ENCODE measurements at places on chromosomes 3 and 15.

DNA sequence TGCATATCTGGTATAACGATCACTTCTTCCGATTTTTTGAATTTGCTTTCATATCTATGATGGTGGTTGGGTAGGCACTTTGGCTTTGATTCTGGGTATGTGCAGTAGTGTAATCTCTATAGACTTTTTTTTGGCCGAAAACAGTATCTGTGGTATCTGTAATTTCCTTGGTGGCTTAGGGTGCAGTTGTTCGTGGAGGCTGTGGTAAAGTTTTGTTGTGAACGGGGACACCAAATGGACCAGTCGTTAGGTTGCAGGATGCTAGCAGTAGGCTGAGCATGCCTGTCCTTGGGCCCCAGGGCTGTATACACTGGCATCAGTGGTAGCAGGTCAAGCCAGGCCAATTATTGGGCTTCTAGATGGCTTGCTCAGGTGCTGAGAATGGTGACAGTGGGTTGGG lies 55.2 kb downstream of the CCDC66 start:
- no peak for DNase-seq

- DNase-seq, result no peak
Measured at GRCh38 chr3:161108840-161109239, 3.7 kb upstream of the B3GALNT1 start.

DNA sequence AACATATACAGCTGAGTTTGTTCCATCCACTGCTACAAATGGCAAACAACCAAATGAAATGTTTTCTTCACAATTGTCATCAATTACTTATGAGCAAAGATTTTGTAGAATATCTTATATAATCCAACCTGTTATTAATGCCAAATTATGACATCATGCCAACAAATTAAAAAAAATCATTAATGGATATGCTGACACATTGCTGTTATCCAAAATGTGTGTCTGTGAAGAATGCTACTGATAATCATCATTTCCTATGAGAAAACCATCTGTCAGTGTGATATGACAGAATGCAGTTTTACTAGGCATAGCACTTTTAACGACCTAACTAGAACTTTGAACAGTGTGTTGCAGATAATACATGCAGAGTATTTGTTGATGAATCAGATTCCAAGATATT lies 556.5 kb upstream of the KCNMB2 start:
- DNase-seq, result no peak

GRCh38 chr3:28777806-28778475 lies 429.3 kb upstream of the AZI2 start:
- DNase-seq, result no peak

- no peak for DNase-seq
Measured at GRCh38 chr3:9762871-9763270, 6.9 kb downstream of the CAMK1 start.

DNA sequence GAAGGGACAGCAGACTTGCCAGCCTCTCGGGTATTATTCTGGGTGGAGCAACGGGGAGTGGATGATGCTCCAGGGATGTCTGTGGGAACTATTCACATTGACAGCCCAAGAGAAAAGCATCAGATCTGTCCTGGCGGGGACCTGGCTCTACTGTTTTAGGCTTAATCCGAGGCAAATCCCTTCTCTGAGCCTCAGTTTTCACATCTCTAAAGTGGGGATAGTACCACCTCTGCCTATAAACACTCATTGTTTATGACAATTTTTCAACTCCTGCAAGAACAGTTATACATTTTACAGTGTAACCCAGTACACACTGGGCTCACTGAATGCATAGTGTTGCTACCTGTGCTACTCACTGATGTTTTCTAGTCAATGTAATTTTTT lies 9.3 kb downstream of the PDIA5 start:
- no peak for DNase-seq

- DNase-seq, result no peak
Measured at GRCh38 chr3:184647405-184647936, 64.4 kb downstream of the MAGEF1 start.

- no peak for DNase-seq
Measured at GRCh38 chr3:151925419-151925818, 52.0 kb downstream of the SUCNR1 start.

DNA sequence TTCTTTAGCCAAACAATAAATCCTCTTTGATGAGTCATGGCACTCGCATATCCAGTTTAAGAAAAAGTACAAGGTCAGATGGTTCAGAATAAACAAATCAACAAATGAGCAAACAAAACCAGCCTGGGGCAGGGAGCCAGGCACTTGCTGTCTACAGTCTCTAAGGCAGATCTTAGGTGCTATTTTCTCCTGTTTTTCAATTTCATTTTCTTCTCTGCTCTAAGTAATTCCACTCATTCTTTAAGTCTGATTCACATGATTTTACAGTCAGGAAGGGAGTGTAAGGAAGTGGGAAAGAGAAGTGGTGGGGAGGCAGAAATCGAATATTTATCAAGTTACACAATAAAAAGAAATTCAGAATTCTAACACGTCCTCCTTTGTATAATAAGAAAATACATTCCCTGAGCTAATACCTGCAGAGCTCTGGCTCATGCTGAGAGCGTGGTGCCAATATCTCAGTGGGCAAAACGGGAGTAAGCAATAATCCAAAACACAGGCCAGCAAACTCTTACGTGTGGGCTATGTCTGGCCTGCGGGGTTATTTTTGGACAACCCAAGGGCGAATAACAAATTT lies 298.6 kb downstream of the ADAMTS17 start:
- no peak for DNase-seq

DNA sequence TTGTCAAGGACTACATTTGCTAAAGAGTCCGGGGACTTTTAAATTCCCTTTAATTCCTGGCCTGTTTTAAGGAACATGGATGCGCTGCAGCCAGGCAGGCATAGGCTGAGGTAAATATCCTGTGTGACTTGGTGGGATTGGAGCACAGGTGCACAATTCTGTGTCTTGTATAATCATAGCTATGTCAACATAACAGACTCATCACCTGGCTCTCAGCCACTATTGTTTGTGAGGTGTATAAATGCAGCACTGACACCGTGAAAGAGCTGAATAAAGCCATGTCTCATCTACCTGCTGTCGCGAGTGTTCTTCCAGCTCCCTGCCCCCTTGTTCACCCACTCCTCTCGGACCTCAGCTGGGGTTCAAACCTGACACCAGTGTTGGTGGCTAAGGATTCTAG lies 109.7 kb downstream of the MFSD1 start:
- no peak for DNase-seq

- DNase-seq, result no peak
Measured at GRCh38 chr3:74387111-74387735, 227.2 kb downstream of the CNTN3 start.

DNA sequence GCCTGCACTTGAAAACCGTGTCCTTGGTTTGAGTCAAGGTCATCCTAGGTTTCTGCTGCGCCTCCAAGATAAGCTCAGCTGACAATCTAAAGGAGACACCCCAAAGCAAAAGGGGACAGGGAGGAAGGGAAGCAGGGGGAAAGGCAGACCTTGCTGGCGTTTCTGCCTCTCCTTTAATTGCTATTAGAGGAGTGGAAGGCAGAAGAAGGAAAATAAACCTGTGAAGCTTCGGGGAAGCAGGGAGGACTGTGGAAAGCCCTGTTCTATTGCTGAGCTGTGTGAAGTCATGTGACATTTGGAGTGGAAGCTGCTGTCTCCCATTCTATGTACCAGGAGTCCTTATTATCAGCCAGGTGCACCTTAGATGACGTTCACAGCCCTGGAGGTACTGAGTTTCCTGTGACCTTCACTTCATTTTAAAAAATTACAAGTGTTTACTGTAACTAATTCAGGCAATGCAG lies 21.5 kb upstream of the CHD2 start:
- no peak for DNase-seq

DNA sequence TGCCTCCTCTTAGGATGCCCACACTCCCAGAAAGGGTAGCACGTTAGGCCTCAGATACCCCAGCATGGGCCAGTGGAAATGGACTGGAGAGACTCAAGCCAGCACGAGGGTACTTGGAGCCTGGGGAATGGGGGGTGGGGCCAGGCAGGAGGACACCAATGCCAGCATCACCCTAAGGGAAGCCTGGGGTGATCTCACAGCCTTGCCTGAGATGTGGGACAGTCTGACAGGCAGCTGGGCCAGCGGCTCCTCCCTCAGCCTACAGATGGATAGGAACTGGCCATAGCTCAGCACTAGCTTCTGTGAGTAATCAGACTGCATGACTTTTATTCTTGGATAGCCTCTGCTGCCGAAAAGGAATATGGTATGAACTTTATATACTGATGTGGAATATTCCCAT lies 59.6 kb upstream of the MRPS22 start:
- DNase-seq, result no peak

DNA sequence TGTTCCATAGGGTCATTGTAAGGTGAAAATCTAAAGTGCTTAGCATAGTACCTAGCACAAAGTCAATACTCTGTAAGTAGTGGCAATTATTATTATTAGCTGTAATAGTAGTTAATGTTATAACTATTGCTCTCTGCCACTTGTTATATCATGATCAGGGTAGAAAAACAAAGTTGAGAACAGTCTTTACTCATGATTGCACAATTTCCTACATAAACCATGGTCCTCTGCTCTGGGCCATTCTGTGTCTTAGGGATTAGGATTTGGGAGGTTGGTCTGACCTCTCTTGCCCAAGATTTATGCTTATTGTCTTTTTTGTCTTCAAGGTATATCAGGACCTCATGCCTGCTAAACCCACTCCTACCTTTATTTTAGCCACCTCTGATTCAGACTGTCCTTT lies 4.3 kb upstream of the LRRC58 start:
- DNase-seq, result no peak

DNA sequence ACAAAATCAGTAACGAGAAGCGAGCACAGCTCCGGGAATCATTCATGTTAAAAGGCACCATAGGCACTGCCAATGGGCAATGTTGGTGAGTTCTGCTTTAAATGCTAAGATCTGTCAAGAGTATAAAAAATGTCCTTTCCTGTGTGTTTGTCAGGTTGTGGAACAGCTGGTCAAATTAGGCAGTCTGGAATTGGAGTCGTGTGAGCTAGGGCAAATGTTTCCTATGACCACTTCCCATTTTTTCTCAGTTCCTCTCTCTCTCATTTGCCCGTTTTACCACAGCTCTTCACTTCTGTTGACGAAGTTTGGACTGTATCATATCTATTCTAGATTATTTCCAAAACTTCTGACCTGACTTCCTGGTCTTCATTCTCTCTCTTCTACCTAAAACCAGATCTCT lies 60.8 kb upstream of the GOLIM4 start:
- DNase-seq, result no peak

DNA sequence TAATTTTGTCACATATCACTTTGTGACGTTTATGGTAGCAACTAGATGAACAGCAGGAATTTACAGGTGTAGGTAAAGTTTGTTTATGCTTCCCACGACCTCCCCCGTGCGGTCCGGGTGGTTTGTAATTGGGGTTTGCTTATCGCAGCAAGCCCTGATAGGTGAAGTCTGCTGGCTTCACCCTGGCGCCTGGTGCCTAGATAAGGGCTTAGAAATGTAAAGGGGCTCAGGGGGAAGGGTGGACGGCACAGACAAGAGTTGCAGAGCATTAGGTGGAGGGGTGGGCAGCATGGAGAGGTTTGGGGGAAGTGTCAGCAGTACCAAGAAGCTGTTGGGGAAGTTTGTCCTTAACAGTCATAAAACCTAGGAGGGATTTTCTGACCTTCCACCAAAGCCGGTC lies 108.1 kb upstream of the RNF7 start:
- no peak for DNase-seq

DNA sequence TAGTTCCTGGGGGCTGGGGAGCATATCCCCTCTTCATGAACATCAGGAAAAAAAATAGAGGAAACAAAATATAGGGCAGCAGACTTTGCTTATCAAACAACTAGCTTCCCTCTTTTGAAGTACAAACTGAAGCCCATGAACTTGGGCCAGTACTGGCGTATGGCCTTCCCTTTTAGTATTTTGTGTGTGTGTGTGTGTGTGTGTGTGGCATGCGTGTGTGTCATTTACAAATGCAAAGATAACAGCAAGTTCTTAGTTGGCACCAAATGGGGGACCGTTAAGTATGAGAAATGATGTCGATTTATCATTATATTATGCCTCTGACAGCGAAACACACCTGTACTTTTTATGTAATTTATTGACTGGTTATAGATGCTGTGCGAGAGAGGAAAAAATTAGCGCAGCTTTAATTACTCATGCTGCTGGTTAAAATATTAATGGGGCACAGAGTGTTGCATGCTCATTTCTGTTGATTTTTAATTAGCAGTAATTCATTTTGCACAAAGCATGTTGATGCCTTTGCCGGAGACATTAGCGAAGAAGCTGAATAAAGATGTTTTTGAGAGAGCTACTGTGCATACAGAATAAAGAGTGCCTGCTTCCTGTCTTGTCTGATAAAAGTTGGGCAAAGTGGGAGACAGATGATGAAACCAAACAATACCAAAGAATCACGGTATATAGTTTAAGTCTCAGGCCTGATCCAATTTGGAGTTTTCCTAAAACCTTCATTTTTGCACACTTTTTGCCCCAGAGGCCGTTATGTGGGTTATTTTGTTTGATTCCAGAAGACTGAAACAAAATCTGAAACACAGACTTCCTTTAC lies 297.1 kb downstream of the SATB1 start:
- DNase-seq, result no peak

DNA sequence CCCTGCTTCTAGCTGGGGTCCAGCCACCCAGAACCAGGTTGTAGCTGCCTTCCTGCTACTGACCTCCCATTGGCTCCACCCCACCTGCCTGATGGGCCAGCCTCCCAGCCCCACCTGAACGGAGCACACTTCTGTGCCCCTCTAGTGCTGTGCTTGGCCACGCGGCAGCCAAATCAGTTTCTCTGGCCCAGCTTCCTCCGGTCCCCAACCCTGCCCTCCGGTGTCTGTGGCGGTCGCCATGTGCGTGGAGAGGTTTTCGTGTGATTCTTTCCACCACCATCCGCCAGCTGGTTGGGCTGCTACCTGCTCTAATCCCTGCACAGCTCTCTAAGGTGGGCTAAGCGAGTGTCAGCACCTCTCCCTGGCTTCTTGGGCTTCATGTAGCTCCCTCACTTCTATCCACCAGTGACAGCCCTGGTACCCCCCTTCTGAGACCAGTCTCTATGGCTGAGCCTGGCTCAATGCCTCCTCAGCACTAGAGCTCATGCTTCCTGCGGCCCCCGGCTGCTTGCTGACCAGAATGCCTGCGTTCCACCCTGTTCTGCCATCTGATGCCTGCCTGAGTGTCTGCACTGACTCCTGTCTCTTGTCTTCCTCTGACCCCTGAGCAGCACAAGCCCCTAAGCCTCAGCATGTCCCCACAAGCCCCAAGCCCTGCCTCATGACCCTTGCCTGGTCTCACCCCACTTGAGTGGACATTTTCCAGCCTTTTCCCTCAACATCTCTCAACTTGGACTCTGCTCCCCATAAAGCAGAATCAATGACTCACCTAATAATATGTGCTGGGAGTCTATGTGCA lies 23.2 kb upstream of the MAGEF1 start:
- DNase-seq, result no peak

DNA sequence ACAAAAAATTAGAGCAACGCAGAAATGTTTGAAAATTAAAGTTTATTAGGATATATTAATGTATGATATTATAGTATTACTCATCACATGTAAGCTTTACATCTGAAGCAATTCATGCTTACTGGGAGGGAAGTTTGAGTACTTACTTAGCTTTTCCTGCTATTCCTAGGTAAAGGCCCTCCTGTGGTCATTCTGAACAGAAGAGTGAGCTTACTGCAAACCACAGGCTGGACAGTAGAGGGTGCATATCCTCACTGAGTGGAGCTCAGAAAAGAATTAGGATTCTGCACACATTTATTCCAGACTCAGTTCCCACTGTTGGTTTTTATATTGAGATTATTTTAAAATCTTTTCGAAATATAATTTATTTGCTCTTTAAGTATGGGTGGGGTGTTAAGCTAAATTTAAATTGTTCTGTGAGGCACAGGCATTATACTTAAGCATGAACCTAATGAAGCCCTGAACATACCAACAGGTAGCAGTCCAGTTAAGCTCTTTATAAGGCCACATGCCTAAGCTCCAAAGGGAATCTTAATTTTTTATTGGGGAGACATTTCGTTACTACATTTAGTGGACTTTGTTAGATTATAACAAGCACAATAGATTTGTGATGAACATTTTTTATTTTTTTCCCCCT lies 10.2 kb downstream of the MRPS22 start:
- DNase-seq, result peak; percentile 36

Measured in G401 (cell line).